ENCODE measurements at places on chromosomes 3 and 15.

DNA sequence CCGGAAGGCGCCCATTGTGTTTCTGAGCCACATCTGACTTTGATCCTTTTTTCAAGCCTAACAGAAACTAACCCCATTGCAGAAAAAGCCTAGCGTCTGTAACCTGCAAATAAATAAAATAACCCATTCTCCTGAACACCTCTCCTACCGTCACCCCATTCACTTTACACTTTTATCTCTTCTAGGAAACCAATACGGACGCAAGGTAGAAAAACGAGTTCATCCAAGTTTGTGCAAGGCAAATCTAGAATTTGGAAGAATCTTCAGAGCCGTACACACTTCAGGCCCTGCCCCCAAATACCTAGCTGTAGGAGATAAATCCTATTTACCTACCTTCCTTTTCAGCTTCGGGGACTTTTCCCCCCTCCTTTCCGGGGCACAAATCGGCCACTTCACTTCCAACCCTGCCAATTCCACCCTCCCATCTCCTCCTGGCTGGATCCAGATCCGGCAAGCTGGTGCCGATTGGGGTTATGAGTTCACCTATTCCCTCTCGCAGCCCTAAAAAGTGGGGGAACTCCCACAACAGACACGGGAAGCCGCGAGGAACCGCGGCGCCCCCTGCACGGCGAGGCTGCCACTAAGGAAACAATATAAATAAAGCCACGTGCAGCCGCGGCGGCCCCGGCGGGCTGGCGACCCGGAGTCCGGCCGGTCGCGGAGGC lies 987 bp downstream of the PRTG start:
- no peak for DNase-seq

GRCh38 chr15:37138591-37139215 lies 38.4 kb upstream of the MEIS2 start:
- no peak for DNase-seq

- no peak for DNase-seq
These were observed 54.8 kb downstream of the MAGEF1 start for GRCh38 chr3:184656829-184657681.

- DNase-seq, result no peak
These were observed 337.6 kb downstream of the EFHB start for GRCh38 chr3:19596408-19596807.

DNA sequence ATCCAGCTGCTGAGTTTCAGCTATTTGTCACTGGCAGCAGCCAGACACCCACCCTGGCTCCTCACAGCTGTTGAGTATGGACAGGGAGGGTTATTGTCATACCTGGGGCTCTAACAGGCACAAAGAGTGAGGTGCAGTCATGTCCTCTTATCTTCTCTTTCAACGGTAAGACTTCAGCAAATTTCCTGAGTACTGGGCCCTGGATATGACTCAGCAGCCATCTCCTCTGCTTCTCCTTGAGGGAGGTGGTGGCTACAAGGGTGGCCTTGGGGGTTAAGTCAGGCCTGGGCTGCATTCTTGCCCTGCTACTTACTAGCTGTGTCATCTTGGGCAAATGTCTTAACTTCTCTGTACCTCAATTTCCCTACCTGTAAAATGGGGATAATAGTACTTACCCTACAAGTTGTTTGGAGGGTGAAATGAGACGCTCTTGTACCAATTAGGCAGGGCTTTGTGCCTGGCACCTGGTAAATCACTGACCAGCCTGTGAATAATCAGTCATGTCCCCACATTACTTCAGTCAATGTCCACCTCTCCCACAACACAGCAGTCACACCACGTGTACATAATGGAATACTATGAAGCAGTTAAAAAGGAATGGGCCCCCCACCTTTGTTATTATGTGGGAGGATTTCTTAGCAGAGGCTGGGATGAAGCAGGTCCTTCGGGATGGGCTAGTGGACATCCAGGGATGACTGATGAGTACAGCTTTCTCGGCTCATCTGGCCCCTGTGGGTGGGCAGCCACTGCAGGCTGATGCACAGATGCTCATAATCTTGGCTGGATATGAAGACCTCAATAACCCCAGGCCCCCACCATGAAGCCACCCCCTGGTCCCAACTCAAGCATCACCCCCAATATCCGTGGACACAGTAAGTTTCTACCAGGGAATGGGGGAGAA lies 528.8 kb downstream of the SHQ1 start:
- DNase-seq, result no peak

GRCh38 chr3:149274220-149274619 lies 52.6 kb upstream of the CP start:
- DNase-seq, result no peak

DNA sequence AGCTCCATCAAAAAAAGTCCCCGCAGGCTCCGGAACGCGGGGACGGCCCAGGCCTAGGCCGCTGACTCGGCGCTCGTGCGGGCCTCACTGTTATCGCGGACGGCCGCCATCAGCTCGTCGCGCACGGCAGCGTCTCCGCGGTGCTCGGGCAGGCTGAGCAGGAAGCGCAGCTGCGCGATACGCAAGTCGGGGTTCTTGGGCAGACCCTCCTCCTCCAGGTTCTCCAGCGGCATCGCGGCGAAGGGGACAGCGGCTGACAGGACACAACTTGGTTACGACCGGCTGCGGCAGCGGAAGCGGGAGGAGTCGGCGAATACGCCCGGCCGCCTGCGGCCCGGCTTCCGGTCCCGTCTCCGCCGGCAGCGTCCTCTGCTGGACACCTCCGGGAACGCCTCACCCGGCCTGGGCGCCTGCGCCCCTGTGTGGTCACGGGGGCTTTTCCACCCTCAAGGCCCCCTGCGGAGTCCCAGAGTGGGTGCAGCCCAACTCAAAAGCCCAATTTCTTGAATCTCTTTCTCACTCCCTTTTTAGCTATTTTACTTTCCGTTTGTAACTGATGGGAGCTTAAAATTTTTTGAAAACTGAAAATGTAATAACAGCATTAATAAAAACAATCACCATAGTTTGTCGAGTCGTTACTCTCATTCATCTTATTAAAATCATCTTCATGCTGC lies at the start of gene PSMD6:
TSS of gene PSMD6 (minus strand) at position 308 of the 674 bp plus-strand sequence. CDS start at position 233, 75 bp downstream.
- DNase-seq, result peak; percentile 93

GRCh38 chr3:47910777-47911440 lies 105.3 kb downstream of the MAP4 start:
- peak; percentile 62 for DNase-seq

DNA sequence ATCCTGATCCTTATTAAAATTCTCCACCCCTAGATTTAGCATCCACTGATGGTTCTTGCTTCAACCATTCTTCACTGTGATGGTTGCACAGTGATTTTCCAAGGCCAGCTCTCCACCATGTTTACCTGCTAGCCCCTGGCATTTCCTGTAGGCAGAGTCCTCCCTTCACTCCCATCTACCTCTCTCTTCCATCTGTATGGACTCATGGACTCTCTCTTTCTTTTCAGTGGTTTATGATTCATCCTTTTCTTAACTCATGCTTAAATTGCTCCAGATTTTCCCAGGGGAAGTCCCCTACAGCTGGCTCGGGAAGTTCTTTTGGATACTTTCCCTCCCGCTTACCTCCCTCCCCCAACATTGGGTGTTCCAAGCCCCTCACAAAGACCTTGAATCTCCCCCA lies 18.7 kb downstream of the TGM4 start:
- DNase-seq, result no peak

- no peak for DNase-seq
These were observed 118.5 kb upstream of the SLC25A36 start for GRCh38 chr3:140823106-140823505.

- no peak for DNase-seq
These were observed 201.9 kb downstream of the PDCD6IP start for GRCh38 chr3:34000301-34000700.

DNA sequence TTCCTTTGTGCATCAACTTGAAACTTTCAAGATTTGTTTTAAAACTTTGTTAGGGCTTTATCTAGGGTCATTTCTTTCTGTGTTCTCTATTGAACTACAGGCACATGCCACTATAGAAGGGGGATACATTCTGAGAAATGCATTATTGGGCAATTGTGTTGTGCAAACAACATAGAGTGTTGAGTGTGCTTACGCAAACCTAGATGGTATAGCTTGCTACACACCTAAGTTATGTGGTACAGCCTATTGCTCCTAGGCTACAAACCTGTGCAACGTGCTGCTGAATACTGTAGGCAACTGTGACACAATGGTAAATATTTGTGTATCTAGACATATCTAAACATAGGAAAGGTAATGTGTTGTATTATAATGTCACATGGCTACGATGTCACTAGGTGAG lies 33.0 kb upstream of the KLF13 start:
- DNase-seq, result no peak

- DNase-seq, result no peak
These were observed 297.9 kb downstream of the EDEM1 start for GRCh38 chr3:5485427-5485826.

GRCh38 chr15:62391641-62392262 lies 226.7 kb upstream of the C2CD4B start:
- DNase-seq, result peak; percentile 34

DNA sequence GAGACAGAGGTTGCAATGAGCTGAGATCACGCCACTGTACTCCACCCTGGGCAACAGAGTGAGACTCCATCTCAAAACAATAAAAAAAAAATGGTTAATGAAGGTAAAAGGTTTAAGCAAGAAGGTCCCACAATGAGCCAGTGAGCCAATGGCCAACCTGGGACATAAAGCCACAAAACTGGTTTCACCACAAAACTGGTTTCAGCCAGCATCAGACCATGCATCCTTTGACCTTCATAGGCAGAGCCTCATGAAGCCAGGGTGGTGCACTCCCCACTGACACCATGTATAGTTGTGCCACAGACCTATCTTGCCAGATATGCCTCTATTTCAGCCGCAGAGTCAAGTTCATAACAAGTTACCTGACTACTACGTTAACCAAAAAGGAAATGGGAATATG lies 41.9 kb downstream of the SCAP start:
- DNase-seq, result no peak

Data from T1000 (cell line).